Stimulated activated CD8-positive, alpha-beta memory T cell treated with anti-CD3 and anti-CD28 coated beads, Interleukin-15, amount 100 ng/mL, for 48 hours (primary cell): ENCODE measurements at places on chromosomes 1 and 21.

DNA sequence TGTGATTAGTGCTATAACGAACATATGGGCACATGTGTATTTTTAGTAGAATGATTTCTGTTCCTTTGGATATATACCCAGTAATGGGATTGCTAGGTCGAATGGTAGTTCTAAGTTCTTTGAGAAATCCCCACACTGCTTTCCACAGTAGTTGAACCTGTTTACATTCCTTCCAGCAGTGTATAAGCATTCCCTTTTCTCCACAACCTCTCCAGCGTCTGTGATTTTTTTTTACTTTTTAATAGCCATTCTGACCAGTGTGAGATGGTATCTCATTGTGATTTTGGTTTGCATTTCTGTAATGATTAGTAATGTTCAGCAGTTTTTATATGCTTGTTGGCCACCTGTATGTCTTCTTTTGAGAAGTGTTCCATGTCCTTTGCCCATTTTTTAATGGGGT lies 81.8 kb upstream of the SLC44A3 start:
- no peak for DNase-seq

- DNase-seq: no peak
These were observed 56.2 kb upstream of the SMYD2 start for GRCh38 chr1:214224611-214225354.

DNA sequence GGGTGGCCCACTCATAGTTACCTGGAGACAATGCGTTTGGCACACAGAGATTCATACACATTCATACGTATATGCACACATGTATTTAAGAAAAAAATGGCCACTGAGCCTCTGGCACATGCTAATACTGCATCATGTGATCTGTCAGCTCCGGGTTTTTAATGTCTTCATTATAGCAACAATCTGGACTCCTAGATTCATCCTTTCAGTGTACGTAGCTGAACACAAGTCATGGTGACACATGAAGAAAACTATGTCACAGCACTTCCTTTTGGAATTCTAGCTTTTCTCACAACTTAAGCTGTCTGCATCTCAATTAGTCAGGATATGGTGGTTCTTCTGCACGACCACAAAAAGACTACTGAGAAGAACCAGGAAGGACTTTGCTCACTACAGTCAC lies 24.7 kb downstream of the HSF2BP start:
- no peak for DNase-seq

DNA sequence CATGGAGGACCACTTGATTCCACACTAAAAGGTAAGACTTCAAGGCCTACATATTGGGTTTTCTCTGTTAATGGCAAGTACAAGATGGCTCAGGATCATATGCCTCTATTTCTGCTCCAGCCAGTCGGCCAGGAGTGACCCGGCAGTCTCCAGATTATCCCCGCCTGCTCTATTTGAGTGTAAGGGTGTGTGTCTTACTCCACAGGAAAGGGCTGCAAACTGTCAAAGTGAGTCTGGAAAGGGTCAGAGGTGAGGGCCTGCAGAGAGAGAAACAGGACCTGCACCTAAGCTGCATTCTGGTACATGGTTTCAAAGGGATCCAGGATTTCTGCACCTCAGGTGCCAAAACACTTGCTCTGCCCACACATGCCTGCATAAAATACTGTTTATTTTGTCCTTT lies 9.2 kb downstream of the ZNF692 start:
- no peak for DNase-seq

DNA sequence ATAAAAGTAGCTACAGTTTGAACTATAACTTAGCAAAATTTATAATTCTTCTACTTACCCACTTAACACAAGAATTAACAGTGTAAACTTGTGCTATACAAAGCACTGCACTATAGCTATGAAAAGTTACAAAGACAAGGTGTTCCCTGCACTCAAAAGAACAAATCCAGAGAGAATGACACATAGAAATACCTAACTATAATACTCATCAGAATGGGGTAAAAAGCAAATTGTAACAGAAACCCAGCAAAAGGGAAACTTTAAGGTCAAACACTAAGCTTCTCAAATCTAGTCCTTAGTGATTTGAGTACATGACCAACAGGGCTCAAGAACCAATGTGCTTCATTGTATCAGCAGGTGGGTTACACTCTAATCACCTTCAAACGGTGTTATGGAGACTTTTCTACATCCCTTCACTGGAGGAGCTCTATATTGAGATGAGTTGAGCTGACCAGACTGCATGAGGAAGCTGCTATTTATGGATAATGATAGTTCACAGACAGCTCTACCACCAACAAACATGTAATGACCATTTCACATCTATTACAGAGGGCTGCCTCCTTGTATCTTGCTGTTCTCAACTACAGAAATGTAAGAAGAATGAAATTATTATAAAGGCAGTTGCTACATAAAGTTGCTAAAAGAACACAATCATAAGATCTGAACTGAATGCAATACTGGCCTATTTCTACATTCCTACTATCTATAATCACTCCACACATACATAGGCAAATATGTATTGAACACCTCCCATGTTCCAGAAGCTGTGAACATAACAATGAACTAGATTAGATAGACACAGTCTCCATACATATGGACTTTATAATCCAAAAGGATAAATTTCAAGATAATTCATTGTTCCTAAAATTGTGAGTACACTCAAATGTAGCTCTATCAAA lies 47.6 kb downstream of the PIK3R3 start:
- no peak for DNase-seq

DNA sequence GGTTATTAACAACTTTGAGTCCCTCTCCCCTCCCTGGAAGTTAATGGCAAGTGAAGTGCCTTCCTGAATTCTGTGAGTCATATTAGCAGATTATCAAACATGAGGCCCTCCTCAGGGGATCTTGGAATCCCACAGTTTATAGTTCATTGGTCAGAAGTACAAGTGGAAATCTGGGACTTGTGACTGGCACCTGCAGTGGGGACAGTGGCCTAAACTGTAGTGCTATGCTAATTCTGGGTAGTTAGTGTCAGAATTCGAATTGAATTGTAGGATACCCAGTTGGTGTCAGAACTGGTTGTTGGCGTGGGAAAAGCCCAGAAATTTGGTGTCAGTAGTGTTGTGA lies 26.2 kb downstream of the ZYG11B start:
- no peak for DNase-seq

DNA sequence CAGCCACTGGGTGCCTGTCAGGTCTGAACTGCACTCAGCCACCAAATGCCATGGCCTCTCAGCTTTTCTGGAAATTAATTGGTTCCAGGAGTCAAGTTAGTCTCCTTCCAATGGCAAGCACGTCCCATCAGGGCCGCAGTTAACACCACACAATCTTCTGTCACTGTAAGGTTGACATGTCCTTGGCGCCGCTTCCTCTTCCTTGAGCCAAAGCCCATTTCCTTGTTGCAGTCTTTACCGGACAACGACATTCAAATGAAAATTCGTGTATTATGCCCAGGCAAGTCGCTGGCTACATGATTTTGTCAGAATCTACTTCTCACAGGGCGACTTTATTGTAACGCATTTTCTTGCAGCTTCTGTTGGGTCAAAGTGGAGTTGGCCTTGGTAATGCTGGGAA lies 430.6 kb upstream of the KAZN start:
- no peak for DNase-seq

DNA sequence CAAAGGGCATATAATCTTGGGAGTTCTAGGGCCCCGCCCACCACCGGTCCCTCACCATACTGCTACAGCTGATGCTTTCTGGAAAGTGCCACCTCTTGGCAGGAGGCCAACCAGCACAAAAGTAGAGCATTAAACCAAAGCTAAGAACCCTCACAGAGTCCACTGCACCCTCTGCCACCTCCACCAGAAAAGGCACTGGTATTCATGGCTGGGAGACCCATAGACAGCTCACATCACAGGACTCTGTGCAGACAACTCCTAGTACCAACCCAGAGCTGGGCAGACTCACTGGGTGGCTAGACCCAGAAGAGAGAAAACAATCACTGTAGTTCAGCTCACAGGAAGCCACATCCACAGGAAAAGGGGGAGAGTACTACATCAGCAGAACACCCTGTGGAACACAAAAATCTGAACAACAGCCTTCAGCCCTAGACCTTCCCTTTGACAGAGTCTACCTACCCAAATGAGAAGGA lies 10.8 kb downstream of the THEM4 start:
- no peak for DNase-seq

DNA sequence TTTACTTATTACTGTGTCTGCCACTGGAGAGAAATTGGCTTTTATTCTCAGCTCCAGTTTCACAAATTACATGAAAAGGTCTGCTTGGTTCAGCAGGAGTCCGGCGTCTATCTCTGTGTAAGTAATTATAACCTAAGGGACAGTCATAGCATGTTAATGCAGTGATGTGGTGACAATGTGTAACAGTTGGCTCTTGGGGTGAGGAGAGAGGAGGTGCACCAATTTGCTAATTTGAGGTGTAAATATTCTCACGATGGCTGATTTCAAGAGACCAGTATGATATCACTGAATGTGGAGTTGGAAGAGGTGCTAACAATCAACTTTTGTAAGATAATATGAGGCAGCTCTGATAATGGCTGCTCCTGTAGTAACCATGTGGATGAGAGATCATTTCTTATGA lies 86.1 kb downstream of the CTH start:
- DNase-seq: no peak

- DNase-seq: no peak
These were observed 303.7 kb upstream of the PLD5 start for GRCh38 chr1:242828199-242828598.

DNA sequence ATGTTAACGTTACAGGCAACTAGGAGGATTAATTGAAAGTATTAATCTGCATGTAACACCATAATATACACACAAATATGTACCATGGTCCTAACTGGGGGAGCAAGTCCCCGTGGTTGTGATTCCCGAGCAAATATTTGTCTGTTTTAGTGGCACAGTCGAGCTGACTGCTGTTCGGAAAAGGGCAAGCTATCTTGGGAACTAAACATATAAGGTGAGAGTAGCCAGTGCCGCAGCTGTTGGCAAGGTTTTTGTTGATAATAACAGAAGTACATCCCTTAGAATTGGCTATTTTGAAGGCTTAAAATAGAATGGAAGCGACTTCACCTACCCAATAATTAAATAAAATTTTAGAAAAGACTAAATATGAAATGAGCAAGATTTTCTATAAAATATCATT lies 45.5 kb downstream of the UCHL5 start:
- DNase-seq: no peak

GRCh38 chr1:156399355-156400125 lies 30.5 kb downstream of the RHBG start:
- DNase-seq: no peak

GRCh38 chr1:88731475-88732269 lies 47.6 kb downstream of the PKN2 start:
- DNase-seq: no peak

DNA sequence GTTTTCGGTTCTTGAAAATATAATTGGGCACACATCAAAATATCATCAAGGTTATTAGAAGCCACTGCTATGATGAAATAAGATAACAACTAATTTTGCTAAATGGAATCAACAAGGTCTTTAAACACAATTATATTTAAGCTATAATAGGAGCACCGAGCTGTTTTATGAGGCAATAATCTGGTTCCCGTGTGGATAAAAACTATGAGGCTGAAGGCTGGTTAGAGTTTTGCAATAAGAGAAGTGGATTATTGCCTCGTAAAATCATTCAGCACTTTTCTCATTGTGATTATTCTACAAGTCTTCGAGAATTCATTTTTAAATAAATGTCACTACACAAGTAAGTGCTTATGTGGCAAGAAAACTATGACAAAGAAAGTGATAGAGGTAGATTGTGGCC lies 975.7 kb upstream of the ADGRL2 start:
- no peak for DNase-seq

- DNase-seq: no peak
These were observed 149.1 kb downstream of the OLFM3 start for GRCh38 chr1:101847626-101848025.

GRCh38 chr1:18654599-18654998 lies 24.0 kb downstream of the PAX7 start:
- no peak for DNase-seq

GRCh38 chr21:30714456-30714855 lies 4.1 kb downstream of the KRTAP21-3 start:
- no peak for DNase-seq
